Cardiac septum (tissue), 1 donor: ENCODE measurements at places on chromosomes 12 and 14. TPM values are rescaled to one million over a fixed set of nuclear protein-coding genes. Genes with fewer than 3 reads are reported as not detected.
A peak's percentile ranks its signal among the peaks of the same experiment; 100 is the strongest.

DNA sequence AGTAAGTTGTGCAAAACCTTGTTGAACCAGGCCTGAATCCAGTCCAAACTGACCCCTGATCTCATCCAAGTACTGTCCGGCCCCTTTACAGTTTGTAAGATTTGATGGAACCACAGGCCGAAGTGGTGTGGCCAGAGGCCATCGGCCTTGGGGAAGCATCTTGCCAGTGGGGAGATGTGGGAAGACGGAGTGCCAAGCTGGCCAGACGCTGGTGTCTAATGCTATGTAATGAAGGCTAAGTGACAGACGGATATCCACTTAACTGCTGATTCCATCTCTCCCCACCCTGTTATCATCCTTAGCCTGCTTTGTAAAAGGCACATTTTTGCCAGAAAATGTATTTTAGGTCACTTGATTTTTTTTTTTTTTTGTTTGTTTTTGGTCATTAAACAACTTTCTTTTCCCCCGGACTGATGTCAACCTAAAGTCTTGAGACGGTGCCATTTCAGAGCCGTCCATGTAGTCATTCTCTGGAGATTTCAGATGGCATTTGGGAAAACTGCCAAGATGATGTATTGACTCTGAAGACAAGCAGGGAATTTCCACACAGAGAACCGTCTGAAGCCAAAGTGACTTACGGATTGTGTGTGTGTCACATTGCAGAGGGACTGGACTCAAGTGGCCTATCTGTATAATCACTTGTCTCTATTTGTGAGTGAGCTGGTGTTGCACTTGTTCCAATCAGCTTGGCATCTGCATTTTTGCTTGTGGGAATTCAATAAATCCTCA, 86.5 kb upstream of the MANSC4 start:
- no peak for DNase-seq

GRCh38 chr14:69535230-69535848, 39.3 kb downstream of the CCDC177 start:
- no peak for DNase-seq

The SLC35E3 gene
- 6.2 TPM for total RNA-seq

GRCh38 chr14:76780875-76781647, 19.8 kb downstream of the VASH1 start:
- DNase-seq, result peak; percentile 80

- DNase-seq, result no peak
These were observed 69.7 kb downstream of the ARF6 start for GRCh38 chr14:49962621-49963020.

The GDF3 gene
- total RNA-seq, result 0.46 TPM

The FOXN4 gene
- total RNA-seq, result not detected
